ENCODE measurements at places on chromosomes 6 and 20.

GRCh38 chr20:1190847-1191246 lies 6.1 kb upstream of the TMEM74B start:
- DNase-seq: no peak

GRCh38 chr20:20271271-20271670 lies 96.6 kb upstream of the INSM1 start:
- DNase-seq: no peak

DNA sequence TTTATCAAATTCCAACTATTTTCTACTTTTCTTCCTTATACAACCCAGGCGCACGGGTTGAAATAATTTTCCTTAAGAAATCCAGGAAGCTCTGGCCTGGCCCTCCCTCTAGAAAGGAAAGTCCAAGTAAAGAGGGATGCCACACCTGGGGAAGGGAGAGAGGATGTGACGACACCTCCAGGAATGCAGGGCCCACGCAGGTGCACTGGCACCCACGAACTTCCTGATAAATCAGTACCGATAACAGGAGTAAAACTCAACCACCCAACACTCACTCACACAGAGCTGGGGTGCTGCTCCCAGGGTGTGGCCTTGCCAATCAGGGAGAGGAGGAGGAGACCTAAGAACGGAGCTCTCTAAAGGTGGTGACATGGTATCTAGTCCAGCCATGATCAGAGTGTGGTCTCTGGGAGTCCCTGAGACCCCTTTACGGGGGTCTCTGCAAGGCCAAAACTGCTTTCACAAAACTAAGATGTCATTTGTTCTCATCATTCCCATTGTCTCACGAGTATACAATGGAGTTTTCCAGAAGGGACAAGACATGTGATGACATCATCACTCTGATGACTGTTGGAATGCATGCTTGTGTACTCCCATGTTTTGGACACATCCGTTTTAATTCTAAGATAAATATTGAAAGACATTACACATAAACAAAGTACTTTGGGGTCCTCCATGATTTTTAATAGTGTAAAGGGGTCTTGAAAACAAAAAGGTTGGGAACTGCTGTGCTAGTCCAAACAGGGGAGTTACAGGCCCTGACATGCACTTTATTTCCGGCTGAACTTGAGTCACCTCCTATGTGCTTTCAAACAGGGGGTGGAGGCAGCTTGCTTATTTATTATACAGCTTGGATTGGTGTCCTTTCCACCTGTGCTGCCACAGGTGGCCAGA lies 2.2 kb upstream of the PARD6B start:
- no peak for DNase-seq

- no peak for DNase-seq
These were observed 43.1 kb downstream of the E2F3 start for GRCh38 chr6:20444786-20445271.

DNA sequence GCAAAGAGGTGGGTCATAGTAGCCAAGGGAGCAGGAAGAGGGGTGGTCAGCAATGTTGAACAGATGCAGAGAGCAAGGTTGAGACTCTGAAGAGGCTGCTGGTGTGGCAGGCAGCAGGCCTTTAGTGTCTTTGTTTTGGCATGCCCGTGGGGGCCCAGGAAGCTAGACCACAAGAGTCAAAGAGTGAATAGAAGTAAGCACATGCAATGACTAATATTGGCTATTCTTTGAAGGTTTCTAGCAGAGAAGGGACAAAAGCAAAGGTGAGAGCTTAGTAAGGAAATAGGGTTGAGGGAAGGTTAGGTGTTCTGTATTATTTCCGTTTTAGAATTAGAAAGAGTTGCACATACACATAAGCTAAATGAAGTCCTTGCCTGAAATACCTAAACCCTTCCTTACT lies 18.8 kb downstream of the TDRD6 start:
- DNase-seq: no peak

DNA sequence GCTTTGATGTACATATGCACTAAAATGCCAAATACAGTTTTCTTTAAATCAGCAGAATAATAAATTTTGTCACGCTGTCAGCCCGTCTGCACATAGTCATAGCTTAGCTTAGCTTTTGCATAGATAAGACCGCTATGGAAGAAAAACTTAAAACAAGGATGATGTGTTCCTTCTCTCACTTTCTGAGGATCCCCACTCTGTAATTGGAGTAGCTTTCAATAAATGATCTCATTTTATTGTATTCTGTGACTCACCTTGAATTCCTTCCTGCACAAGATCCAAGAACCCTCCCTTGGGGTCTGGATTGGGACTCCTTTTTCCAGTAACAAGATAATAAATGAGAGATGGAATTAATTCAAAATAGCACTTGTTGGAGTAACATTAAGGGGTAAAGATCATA lies 186.2 kb downstream of the CDH26 start:
- DNase-seq: no peak

GRCh38 chr20:48667889-48668413 lies 159.8 kb downstream of the PREX1 start:
- no peak for DNase-seq

DNA sequence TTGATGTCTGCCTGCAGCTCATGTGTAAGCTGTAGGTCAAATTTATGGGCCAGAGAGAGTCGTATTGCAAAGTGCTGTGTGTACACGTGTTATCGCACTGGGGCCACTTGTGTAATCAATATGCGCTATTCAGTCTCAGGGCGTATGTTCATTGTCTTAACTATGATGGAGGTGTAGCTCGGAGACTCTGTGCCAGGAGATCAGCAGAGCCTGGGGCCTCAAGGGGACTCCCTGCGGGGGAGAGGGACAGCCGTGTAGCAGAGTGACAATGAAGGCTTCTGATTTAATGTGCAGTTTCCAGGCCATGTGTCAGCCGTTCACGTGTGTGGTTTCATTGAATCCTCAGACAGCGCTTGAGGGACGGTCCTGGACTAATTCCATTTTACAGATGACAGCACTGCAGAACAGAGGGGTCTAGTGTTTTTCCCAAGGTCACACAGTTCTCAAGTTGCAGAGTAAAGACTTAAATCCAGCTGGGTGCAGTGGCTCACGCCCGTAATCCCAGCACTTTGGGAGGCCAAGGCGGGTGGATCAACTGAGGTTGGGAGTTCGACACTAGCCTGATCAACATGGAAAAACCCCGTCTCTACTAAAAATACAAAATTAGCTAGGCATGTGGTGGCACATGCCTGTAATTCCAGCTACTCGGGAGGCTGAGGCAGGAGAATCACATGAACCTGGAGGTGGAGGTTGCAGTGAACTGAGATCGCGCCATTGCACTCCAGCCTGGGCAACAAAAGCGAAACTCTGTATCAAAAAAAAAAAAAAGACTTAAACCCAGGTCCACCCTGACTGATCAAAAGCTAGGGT lies 242.5 kb downstream of the PREX1 start:
- no peak for DNase-seq

DNA sequence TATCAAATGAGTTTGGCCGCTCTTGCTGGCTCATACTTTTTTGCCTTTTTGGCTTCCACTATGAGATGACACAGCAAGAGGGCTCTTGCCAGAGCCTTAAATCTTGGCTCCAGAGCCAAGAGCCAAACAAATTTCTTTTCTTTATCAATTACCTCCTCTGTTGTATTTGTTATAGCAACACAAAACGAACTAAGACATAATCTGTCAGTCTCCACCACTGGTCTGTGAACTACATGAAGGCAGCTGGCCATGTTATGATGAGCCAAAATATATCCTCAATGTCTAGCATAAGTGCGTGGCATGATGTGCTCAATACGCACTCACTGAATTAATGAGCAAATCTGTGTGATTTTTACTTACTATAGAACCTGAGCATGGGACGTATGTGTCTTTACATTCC lies 220.0 kb upstream of the ZNF217 start:
- no peak for DNase-seq

DNA sequence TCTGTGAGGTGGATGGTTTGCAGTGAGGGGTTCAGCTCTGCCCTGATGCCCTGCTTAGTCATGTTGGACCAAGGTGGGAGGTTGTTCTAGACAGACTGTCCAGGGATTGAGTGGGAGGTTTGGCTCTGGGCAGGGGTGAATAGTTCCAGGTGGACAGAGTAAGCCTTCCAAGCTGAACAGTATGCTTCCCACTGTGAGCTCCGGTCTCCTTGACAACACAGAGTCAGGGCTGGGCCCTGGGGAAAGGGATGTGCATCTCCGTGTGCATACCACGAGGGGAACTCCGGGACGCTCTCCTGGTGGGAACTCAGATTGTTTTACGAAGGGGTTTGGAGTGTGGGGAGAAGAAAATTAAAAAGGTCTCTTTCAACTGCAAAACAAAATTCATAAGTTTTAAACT lies 174.7 kb downstream of the DHX35 start:
- no peak for DNase-seq

GRCh38 chr20:38267901-38268514 lies 7.5 kb upstream of the KIAA1755 start:
- DNase-seq: no peak

- DNase-seq: no peak
These were observed 11.2 kb downstream of the FOXP4 start for GRCh38 chr6:41557335-41557734.

- DNase-seq: no peak
These were observed 7.1 kb downstream of the PLTP start for GRCh38 chr20:45904583-45905504.

DNA sequence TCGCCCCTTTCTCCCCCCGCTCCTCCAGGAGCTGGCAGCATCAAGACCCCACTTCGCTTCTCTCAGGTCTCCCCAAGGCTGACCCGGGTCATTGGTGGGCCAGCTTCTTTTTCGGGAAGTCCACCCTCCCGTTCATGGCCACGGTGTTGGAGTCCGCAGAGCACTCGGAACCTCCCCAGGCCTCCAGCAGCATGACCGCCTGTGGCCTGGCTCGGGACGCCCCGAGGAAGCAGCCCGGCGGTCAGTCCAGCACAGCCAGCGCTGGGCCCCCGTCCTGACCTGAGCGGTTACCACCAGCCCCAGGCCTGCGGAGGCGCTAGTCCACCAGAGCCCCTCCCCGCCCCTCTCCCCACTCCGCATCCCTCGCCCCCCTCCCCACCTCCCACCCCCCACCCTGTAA lies 1.0 kb downstream of the PPDPF start:
- no peak for DNase-seq

DNA sequence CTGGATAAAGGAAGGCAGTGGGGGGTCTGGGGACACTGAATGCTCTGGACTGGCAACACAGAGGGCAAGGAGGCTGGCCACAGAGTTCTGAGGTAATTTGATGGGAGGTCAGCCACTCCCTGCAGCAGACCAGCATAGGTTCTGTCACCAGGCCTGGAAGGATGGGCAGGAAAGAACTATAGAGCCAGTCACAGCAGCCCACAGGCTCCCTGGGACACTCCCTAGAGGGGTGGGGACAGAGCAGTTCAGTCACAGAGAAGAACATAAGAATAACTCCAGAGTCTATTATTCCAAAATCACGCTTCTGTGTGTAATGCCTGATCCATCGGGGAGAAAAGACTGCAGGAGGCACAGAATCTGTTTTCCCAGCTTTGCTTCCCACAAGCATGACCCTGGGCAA lies 19.6 kb downstream of the DYNLRB1 start:
- DNase-seq: no peak

Measured in GM12864 (cell line).